CD4-positive, alpha-beta T cell (primary cell): ENCODE measurements at places on chromosomes 1 and 21.

DNA sequence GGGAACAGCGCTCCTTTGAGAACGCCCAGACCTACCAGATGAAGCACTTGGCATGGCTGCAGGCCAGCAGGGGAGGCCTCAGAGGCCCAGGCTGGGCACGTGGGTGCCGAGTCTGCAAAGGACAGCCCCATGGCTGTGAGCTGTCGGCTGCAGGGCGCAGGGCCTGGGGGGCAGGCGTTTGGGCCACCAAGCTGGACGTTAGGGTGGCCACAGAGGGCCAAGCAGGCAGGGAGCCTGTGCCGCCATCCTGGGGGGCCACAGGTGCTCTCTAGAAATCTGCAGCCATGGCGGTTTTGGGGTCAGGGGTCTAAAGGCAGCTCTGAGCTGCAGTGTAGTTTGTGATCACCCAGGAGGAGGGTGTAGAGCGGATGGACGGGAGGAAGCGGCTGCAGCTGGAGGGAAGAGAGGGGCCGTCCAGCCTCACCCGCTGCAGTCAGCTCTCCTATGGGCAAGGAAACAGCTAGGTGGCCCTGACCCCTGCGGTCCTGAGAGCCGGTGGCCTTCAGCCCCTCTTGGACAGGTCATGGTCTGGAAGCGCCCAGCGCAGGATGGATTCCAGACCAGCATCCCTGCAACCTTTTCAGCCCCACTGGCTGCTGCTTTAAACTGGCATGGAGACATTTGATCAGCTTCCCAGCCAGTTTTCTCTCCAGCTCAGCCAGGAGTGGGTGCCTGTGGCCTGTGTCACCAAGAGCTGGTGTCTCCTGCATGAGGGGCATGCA is 11.0 kb downstream of the IBA57 start:
- DNase-seq, result no peak

DNA sequence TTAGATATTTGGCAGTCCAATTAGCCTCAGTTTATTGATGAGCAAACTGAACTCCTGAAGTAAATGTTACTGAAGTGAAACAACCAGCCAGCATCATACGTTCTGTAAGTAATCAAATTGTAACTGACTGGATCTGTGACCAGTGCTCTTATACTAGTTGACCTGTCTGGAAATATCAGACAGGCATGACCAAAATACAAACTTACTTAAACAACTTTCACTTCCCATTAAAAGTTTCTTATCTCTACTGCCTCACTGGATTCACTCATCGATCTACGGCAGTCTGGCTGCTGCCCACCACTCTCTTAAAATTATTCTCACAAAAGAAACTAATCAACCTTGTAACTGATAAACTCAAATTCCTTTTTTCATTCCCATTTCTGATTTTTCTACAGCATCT is 56.4 kb downstream of the WDR3 start:
- DNase-seq, result no peak

DNA sequence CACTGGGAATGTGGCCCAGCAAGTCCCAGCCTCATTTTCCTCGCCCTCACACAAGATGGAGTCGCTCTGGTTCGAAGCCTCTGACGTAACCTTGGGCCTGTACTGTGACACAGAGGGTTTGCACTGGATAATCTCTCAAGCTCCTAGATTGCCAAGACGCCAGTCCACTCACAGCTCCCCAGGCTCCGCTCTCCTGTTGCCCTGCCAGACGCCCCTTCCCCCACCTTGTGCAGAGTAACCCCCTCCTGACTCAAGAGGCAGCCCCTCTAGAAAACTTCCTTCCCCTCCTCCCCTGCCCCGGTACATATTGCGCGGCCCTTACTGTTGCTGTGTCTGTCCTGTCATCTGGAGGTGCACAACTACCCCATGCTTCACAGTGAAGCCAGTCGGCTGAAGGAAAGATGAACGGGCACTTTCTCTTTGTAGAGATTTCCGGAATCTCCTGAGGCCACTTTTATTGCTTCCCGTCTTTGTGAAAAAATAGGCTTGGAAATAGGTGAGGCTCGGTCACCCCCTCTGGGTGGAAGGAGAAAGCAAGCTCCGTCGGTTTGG is 981 bp upstream of the KIAA1614 start:
- no peak for DNase-seq

DNA sequence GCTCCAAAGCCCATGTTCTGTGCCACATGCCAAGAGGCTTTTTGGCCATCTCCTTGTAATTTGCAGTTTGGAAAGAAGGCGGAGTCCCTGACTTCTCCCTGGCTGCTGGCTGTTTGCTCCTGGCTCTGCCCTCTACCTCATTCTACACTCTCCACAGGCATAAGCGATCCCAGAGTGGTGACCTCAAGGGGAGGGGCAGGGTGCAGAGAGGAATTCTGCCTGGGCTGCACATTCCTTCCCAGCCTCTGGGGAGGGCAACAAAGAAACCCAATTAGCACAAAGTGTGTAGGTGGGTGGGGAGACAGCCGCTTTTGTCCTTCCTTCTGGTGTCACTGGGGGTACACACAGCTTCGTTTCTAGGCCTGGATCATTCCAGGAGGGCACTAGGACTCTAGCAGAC is 95.3 kb downstream of the HIVEP3 start:
- DNase-seq, result no peak

DNA sequence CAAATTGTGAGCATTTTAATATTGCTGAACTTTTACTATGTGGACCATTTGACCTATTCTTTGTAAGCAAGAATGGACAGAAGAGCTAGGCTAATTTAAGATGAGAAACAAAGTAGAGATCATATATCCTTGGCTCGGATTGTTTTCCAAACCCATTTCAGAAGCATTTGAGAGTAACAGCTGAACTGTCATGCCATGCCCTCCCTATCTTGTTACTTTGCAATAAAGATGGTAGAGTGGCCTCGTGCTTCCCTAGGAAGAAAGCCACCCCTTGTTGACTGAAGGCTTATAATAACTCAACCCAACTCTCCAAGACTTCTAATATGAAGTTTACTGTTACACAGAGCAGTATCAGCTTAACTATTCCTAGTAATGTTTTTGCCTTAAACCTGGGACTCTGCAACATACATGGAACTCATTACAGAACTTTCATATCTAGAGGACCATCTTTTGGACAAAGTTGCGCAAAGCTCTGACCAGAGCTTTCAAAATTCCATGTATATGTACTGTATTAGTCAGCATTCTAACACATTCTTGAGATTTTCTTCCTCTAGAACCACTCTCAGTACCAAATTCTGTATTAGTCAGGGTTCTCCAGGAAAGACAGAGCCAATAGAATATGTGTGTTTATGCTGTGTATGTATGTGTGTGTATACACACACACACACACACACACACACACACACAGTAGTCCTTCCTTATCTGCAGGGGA is 68.7 kb downstream of the ADAMTS1 start:
- DNase-seq, result no peak

GRCh38 chr21:14981246-14981645 is 83.6 kb downstream of the NRIP1 start:
- no peak for DNase-seq
